ENCODE measurements at places on chromosomes 12 and 14. TPM values are rescaled to one million over a fixed set of nuclear protein-coding genes. Genes with fewer than 3 reads are reported as not detected.

DNA sequence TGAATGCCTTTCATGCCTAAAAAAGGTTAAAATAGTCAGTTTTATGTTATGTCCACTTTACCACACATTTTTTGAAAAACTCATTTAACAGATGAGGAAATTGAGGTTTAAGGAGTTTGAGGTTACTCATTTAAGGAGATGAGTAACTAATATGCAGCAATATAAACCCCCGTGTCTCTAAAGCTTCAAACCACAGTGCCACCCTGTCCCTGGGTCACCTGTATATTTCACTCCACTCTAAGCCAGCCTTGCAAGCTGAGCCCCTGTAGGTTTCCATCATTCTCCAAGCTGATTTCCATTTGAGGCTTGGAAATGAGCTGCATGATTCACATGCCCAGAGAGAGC lies 64.4 kb downstream of the NUAK1 start:
- ATAC-seq = no peak

GRCh38 chr12:1726753-1727152 lies 35.9 kb downstream of the ADIPOR2 start:
- ATAC-seq = no peak

- no peak for ATAC-seq
Measured at GRCh38 chr12:42496886-42497285, 92.7 kb downstream of the PRICKLE1 start.

DNA sequence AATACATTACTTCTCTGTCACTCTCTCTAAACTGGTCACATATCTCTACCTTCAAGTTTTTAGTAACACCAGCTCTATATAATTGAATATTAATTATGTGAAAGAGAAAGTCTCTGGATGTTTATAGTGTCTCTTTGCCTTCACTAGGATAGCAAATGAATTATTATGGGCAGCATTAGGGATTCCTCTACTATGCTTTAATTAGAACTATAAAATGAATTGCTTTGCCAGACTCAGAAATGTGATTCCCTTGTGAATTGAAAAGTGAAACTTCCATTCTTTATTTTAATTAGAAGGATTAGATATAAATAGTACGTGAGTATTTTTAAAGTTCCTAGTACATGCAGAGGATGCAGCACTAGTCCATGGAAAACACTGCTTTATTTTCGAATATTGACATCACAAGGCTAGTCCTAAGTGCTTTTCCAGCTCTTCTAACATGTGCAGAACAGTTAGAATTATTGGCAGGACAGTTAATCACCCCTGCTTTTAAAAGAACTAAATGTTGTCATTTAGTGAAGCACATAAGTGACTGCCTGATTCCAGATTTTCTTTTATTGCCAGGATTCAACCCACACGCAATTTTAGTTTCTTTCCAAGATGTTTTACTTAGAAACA lies 23.0 kb upstream of the REP15 start:
- no peak for ATAC-seq

GRCh38 chr14:90535556-90536090 lies 138.8 kb downstream of the CALM1 start:
- no peak for ATAC-seq

DNA sequence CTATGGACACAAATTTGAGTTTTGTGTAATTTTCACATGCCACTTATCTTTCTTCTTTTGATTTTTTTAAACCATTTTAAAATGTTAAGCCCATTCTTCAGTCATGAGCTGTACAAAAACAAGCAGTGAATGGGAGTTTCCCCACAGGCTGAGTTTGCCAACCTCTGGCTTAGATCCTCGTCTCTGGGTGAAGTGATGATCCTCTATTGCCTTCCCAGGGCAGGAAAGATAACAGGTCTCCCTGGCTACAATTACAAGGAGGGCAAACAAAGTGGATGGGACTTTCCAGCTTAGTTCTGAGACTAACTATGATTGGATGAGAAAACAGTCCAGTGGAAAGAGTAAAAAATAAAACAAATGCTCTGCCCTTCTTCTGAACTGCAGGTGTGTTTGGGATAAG lies 203.7 kb downstream of the SPTSSA start:
- ATAC-seq = no peak

DNA sequence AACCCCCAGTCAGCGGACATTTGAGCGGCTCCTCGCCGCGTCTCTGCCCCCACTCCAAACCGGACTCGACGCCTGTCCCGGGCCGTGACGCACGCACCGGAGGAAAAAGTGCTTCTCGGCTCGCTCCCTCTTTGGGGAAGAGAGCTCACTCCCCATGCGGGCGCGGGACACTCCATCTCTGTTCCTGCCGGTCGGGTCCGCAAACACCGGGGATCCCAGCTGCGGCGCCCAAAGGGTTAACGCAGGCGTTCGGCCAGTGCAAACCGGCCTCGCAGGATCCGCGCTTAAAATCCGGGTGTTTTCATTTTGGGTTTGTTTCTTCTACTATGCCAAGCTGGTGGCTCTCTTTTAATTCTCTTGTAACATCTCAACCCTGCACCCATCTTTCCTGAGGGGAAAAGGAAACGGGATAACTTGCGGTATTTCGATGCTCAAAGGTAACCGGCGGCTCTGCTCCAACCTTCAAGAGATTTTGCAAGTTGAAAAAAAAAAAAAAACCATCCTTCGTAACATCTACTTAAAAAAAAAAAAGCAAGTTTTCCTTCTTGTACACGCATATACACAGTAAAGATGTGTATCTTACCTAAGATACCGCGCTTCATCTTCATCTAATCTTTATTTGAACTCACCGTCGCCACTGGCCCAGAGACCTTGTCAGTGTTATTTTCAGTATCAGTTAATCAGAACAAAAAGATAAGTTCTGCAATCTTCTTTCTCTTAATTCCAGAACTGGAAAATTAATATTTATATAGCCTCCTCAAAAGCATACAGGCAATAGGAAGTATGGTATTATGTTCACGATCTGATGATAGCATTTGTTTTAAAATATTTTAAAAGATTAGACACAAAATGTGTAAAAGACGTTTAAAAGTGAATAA lies 1.6 kb upstream of the ATP2B1 start:
- ATAC-seq = no peak

PPP2R3C gene
- total RNA-seq = 50.4 TPM

- ATAC-seq = no peak
Measured at GRCh38 chr12:12156828-12157227, 86.1 kb downstream of the BCL2L14 start.

CFAP251 gene
- total RNA-seq = 1.8 TPM

SERPINA5 gene
- total RNA-seq = not detected

ING4 gene
- total RNA-seq = 13.4 TPM

DNA sequence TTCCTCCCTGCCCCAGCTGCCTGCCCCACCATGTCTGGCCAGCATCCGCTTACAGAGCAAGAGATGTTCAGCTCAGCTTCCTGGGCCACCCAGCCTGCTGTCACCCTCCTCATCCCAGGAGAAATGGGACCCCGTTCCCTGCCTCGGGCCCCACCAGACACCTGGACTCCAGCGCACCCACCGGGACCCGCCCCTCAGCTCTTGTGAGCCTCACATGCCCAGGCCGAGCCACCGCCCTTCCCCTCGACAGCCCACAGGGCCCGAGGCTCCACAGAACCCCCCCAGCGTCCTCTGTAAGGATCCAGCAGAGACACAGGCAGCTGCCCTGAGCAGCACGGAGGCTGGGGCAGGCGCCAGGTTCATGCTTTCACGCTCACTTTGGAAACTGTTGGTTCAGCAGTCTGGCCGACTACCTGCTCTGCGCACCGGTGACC lies 18.4 kb upstream of the C14orf180 start:
- no peak for ATAC-seq

GRCh38 chr14:31536201-31536960 lies 24.8 kb upstream of the NUBPL start:
- ATAC-seq = peak; percentile 60

EFS gene
- total RNA-seq = not detected

- no peak for ATAC-seq
Measured at GRCh38 chr12:93215290-93215678, 162.4 kb upstream of the NUDT4 start.

- no peak for ATAC-seq
Measured at GRCh38 chr14:104588066-104588857, 8.7 kb downstream of the C14orf180 start.

FAM186B gene
- 0.11 TPM for total RNA-seq

DNA sequence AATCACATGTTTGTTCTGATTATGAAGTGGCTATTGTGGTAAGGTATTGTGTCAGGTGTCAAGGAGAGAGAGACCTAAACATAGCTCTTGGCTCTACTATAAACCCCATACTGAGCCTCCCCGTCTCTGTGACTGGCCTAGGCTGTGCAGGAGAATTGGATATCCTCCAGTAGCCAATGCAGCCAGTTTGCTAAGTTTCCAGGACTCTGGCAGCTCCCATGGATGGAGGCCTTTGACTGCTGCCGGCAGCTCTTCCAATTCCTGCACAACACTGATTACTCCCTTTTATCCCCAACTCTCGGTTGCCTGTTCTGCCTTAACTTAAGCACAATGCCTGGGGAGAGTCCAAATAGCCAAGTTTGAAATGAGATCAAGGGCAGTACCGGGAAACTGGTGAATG lies 59.3 kb downstream of the ABCC9 start:
- no peak for ATAC-seq

- peak; percentile 30 for ATAC-seq
Measured at GRCh38 chr12:57765698-57766463, 997 bp downstream of the CYP27B1 start.

FAM90A1 gene
- total RNA-seq = not detected

VDR gene
- 70.9 TPM for total RNA-seq

DNA sequence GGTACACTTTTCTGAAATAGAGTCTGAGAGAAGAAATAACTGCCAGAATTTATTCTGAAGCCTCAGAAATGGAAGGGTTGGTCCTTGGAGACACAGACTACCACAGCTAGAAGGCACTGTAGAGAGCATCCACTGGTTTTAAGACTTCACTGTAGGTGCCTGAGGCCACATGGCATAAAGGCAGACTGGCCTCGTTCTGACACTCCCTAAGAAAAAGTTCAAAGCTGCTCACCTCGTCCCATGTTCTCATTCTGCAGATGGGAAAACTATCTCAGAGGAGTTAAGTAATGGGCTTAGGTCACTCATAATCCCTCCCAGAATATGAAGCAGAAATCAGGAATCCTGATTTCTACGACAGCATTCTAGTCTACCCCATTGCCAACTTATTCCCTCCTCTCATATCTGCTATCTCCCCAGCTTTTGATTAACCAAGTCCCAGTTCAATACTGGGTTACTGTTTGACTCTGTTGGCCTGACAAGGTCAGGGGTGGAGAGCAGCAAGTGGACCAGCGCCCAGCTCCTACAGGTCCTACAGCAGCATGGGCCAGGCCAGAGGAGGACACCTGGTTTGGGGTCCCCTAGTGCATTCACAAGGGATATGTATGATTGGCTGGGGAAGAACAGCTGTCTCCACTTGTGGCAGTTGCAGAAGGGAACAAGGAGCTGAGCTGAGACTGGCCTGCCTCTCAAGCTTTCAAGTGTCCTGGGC lies 3.7 kb downstream of the ITGA5 start:
- no peak for ATAC-seq

TEAD4 gene
- 3.1 TPM for total RNA-seq

DNA sequence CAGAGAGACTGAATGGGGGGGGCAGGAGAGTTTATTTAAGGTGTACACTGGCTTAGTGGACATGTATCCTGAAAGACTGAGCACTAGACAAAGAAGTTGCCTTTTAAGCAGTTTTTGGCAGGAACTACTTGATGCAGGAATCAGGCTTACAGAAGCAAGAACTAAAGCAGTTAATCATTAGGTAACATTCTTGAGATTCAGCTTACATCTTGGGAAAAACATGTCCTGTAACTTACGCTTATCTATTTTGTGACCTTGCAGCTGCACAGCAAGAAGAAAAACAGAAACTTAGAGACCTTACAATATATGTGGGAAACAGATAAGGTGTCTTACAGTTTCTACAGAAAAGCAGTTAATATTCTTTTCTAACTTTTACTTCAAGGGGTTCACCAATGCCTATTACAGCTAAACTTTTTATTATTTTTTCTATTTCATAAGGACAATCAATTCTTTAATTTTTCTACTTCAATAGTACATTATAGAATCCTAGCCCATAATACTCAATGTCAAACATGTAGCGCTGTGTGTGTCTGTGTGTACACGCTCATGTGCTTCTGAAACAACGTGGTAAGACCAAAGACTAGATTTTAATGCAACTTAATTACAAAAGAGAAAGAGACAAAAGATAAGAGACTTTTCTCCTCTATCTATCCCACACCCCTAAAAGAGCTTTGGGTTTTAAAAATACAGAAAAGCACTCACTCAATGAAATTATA lies 276.9 kb downstream of the PRKD1 start:
- ATAC-seq = no peak

- ATAC-seq = no peak
Measured at GRCh38 chr12:132196038-132196872, 52.0 kb downstream of the NOC4L start.

DNA sequence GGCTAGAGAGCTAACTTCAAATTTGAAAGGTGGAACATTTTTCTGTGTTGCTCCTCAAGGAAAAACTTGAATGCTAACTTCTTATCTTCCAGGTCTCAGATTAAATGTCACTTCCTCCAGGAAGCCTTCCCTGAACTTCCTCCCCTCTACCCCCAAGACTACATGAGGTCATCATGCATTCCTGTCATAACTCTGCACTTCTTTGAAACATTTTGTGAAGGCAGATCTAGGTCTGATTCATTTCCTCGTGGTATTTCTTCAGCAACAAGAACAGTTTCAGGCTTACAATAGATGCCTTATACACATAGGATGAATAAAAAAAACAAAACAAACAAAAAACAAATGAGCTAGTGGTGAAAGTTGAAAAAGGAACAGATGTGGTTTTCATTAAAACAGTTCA lies 97.1 kb upstream of the SRRM4 start:
- no peak for ATAC-seq

KRT86 gene
- total RNA-seq = 2.1 TPM

DNA sequence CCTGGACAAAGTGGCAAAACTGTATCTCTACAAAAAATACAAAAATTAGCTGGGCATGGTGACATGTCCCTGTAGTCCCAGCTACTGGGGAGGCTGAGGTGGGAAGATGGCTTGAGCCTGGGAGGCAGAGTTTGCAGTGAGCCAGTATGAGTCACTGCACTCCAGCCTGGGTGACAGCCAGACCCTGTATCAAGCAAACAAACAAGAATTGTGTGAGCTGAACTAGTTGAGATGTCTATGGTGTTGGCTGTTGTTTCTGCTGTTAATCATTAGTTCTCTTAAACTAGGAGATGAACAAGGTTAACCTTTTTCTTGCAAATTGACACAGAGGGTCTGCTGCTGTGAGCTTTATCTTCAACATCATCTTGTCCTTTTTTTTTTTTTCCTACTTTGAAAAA lies 23.6 kb downstream of the RASSF3 start:
- ATAC-seq = peak; percentile 77

MLH3 gene
- total RNA-seq = 31.4 TPM

DNA sequence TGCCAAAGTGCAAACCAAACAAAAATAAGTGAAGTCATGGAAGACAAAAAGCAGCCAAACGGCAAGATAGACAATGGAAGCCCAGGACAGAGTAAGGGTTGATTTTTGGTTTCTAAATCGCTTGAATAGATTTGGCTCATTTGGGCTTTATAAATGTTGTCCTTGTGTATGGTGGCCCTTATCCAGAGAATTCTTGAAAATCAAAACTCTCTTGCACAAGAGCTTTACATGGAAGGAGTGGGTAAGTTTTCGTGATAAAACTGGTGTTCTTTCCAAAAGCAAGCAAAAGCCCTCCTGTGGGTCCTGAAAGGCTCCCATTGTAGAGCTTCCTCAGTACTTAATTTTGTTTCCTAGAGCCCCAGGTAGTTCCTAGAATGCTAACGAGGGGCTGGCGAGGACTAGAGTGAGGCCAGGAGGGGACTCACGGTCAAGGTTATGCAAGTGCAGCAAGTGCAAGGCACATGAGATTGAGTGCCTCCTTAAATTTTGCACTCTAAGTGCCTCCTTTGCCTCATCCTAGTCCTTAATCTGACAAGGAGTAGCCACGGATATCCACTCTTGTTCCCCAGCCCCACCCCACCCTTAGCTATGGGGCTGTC lies 4.1 kb downstream of the SIX6 start:
- no peak for ATAC-seq

- ATAC-seq = no peak
Measured at GRCh38 chr12:125122668-125123067, 57.4 kb downstream of the AACS start.
